Activated CD8-positive, alpha-beta memory T cell treated with anti-CD3 and anti-CD28 coated beads for 4 hours (primary cell): ENCODE measurements at places on chromosomes 7 and 10.

DNA sequence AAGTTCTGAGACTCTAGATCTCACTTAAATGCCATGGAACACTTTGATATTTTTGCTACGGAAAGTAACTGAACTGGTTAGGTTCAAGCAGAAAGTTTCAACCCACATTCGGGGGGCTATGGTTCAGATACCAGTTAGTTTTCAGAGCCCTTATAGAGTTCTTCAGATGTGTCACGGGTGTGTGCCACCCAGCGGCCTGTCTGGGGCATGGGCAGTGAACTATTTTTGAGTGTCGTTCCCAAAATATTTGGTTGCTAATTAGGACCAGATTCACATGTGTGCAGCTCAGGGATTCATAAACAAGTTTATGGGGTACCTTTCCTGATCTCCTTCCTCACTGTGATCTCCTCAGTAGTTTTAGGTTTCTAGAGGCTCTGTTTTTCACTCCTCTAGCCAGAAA is 271.9 kb downstream of the C7orf25 start:
- no peak for DNase-seq

DNA sequence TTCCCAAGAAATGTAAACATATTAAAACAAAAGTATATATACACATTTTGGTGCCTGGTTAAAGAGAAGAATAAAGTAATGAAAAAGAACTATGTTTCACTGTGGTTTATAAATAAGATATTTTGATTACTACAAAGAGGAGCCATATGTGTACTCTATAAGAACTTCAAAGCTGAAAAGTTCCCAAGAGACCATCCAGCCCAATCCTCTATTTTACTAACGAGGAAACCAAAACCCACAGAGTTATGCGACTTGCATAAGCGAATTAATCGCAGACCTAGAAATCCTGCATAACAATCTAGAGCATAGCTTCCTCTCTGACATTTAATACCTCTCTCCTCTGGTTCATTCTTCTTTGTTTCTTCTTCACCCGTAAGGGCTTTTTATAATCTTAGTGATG is 937.1 kb downstream of the CNTNAP2 start:
- DNase-seq: no peak

- DNase-seq: no peak
These were observed 54.1 kb upstream of the PPIF start for GRCh38 chr10:79292891-79293746.

- DNase-seq: no peak
These were observed 3.1 kb upstream of the ELFN1 start for GRCh38 chr7:1666823-1667565.
